ENCODE measurements at places on chromosomes 5 and 9.

- no peak for DNase-seq
These were observed 55.1 kb upstream of the TEX48 start for GRCh38 chr9:114737118-114737517.

- DNase-seq = no peak
These were observed 124.4 kb upstream of the MAP1B start for GRCh38 chr5:71982717-71983395.

DNA sequence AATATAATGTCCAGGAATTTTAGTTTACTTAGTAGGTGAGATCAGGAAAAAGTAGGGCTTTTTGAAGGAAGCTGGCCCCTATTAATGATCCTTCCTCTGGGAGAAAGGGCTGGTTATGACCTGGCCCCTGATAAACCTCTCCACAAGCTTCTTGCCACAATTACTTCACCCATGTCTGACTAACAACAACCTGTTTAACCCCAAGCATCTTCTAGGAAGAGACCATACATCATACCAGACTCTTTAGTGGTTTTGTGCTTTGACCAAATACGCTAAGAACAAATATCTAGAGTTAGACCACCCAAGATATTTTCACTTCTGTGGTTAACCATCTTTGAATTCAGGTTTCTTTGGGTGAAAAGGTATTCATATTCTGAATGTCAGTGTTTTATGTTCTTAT, 174.0 kb upstream of the SLC27A6 start:
- no peak for DNase-seq

- DNase-seq = no peak
These were observed 82.6 kb downstream of the MRPS27 start for GRCh38 chr5:72237415-72237814.

- no peak for DNase-seq
These were observed 19.0 kb downstream of the ATOX1 start for GRCh38 chr5:151739395-151739794.

- no peak for DNase-seq
These were observed 178.5 kb upstream of the GNA14 start for GRCh38 chr9:77826621-77827020.

Data from NCI-H1436 treated with DMSO at 0.1 percent for 48 hours (cell line).